ENCODE measurements at places on chromosomes 7 and 10.

GRCh38 chr7:137890449-137890921 is 43.7 kb upstream of the DGKI start:
- no peak for DNase-seq

- DNase-seq = no peak
Observed at GRCh38 chr7:94420328-94420727, 25.6 kb downstream of the COL1A2 start.

DNA sequence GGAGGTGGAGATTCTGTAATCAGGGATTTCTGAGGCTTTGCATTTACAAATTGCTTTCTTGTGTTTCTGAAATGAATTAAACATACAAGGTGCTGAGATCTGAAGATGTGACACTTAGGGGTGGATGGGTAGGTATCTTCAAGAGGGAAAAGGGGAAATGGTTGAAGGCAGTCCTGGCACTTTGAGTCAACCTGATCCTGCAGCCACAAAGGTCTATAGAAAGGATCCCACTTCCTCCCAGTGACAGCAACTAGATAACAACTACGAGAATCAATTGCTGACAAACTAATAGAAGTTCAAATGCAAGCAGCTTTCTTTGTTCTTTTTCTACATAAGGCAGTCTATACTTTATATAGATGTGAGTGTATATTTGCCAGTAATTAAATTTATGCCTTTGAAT is 553.3 kb downstream of the MDFIC start:
- no peak for DNase-seq

DNA sequence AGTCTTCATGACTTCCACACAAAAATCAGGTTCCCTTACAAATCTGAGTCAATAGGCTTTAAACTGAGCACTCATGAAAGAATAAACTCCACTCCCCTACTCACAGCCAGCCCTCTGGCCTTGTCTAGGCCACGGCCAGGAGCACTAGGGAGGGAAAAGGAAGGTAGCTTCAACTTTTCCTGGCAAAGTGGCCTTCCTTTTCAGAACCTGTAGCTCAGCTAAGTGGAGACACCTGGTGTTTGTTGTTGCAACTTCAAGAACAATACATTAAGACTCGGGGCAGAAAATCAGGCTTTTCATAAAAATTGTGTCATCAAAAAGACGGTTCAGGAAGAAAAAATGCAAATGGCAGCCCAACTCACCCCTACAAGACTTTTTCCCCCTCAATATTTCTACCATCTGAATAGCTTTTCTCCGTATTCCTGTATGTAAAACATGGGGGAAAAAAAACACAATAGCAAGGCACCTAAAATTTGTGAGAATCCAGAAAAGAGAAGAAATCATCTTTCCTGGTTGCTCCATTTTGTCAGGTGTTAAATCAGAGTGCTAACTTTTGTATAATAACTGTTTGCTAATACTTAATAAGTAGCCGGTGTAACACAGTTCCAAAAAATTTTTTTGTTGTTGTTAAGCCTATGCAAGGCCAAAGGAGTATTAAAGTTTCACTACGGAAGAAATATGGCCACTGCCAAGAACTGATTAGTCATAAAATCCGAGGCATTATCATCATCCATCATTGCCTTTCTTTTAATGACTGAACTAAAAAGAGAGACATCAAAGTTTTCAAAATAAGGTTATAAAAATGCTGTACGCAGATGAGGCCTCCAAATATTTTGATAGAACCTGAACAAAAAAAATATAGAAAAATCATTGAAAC is 66.2 kb upstream of the ARID5B start:
- DNase-seq = no peak

GRCh38 chr7:3078514-3078913 is 34.8 kb upstream of the CARD11 start:
- no peak for DNase-seq

- no peak for DNase-seq
Observed at GRCh38 chr10:44627591-44628354, 242.9 kb upstream of the CXCL12 start.

GRCh38 chr7:88668591-88668990 is 90.9 kb upstream of the ZNF804B start:
- DNase-seq = no peak

DNA sequence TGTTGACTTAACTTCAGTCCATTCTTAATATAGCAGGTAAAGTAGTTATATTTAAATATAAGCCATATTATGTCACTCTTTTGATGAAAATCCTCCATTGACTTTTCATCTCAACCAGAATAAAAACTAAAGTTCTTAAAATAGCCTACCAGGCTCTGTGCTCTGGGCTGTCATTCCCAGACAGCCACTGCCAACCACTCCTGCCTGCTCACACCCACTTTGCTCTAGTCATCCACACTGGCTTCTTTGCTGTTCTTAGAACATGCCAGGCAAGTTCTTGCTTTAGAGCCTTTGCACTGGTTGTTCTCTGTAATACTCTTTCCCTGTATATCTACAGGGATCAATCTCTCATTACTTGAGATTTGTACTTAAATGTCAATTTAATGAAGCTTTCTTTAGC is 80.6 kb downstream of the ZEB1 start:
- no peak for DNase-seq

Data from activated naive CD4-positive, alpha-beta T cell (primary cell).